ENCODE measurements at places on chromosomes 5 and 9.

DNA sequence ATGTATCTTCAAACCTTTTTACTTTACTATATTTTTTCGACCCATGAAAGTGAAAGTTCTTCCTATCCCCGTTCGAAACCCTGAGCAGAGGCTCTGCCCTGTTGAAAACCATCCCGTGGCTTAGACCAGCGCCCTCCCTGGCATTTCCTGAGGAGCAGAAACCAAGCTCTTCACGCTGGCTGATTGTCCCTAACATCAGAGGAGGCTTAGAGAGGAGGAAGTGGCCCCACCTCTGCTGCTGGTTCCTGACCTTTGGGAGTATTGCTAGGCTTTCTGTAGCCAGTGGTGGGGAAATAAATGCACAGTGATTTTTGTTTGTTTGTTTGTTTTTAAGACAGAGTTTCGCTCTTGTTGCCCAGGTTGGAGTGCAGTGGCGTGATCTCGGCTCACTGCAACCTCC lies 4.2 kb upstream of the PTGES start:
- no peak for DNase-seq

DNA sequence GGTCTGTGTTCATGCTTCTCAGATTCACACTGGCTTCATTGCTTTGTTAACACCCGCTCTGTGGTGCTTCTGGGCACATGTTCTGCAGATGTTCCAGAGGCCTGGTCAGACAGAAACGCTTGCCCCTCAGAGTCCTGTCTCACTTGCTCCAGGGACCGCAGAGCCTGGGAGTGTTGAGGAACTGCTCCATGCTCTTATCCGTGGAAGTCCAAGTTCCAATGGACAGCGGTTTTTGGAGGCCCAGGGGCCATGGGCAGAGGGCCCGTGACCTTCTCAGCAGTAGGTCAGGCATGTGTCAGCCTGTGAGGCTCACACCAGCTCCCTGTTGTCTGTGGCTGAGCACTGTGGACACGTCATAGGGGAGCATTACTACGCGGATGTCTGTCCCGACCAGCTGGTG lies 364.7 kb upstream of the IRX1 start:
- no peak for DNase-seq

GRCh38 chr9:38008168-38009034 lies 60.6 kb downstream of the SHB start:
- DNase-seq, result peak; percentile 56

DNA sequence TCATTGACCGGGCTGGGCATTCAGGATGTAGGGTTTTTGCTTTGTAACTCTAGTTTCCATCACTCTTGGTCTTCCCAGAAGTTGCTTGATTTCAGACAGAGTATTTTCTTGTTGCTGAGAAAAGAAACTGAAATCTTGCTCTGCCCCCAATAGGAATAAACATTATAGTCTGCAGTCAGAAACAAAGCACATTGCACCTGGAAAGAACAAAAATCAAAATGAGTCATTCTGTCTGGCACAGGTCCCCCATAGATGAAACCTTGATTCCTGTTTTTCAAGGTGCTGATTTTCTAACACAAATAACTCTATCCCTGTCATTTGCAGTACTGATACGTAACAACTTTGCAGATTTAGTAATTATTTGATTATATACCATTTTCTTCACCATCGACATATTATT lies 232.1 kb downstream of the FBXO4 start:
- no peak for DNase-seq

GRCh38 chr5:53337827-53338226 lies 142.6 kb upstream of the FST start:
- DNase-seq, result no peak

DNA sequence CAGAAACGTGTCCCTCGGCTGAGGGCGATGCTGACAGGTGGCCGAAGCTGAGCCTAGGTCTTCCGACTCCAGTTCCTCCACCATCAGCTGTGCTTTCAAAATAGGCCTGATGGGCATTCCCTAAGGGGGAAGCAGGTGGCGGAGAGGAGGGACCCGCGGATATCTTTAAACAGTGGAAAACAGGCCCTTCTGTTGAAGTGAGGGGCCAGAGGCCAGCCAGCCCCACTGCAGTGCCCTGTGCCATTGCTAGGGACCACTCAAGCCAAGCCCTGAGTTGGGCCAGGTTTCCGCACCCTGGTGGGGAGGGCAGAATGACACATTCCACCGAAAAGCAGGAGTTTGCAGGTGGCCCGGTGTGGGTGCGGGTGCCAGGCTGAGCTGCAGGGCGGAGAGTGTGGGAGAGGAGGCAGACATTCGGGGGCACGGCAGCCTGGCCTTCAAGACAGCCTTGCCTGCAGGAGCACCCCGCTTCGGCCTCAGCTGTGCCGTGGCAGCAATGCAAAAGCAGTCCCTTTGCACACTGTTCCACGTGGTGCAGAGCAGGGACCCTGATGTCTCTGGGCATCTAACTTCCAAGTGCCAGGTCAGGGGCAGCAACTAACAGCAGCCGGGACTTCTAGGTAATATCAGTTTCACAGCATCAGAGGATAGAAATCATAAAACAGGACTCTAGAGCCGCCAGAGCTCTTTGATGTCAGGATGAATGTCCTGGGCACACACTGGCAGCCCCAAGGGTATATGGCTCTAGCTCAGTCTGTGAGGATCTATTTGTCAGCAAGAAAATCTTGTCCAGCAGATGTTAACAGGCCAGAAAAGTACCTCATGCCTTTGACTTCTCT lies 17.2 kb downstream of the HNRNPH1 start:
- no peak for DNase-seq

GRCh38 chr9:90333226-90333625 lies 309.4 kb downstream of the DIRAS2 start:
- DNase-seq, result no peak

- DNase-seq, result no peak
These were observed 621.9 kb downstream of the DTWD2 start for GRCh38 chr5:118366429-118366828.

DNA sequence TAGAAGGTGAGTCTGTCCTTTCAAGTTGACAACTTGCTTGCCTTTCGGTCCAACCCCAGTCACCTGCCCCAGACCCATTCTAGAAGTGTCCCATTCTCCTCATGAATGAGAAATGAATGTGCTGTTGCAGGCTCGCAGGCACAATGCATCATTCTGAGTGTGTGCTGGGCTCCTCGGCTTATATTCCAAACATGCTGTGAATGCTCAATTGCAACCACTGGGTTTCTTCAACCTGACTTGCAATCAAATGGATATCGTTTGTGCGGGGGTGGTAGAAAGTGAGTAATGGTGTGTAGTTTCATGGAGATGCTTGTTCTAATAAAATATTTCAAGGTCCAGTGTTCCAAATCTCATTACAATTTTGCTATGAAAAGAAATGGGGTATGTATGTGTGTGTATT lies 256.6 kb upstream of the IL12B start:
- DNase-seq, result no peak

GRCh38 chr5:106205916-106206571 lies 1464.7 kb downstream of the EFNA5 start:
- DNase-seq, result no peak

DNA sequence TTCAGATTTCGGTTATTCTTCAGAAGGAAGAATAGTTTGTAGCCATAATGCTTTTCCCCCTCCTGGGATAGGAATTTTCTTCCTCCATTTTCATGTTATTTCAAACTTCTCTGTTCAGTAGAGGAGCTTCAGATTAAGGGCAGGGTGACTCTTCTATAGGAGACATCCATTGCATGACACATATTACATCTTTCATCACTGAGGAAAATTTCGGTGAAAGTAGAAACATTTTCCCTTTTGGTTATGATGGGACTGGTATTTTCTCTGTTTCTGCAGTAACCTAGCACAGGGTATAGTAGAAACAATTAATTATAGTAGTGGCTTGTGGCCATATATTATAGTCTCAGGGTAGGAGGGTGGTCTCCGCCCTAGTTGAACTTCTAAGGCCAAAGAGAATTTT lies 1.1 kb downstream of the IPO11 start:
- no peak for DNase-seq

DNA sequence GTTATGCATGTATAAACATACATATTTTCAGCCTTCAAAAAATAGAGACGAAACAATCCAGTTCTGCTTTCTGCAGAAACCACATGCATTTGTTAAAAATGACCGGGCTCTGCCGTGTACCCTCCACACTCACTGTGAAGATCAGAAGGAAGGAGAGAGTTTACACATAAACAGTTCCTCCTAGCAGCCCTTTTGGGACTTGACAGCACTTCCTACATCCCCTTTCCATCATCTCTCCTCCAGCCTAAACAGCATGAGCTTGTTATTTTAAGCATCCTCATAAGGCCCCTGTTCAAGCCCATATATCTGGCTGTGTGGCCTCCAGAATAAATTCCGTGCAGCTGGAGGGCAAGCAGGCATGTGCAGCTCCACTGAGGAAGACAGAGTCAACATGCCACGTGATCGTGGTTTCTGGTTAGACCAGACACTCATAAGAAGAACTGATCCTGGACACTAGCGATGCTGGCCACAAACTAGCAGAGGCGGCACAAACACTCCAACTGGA lies 42.2 kb downstream of the NIPAL4 start:
- no peak for DNase-seq

DNA sequence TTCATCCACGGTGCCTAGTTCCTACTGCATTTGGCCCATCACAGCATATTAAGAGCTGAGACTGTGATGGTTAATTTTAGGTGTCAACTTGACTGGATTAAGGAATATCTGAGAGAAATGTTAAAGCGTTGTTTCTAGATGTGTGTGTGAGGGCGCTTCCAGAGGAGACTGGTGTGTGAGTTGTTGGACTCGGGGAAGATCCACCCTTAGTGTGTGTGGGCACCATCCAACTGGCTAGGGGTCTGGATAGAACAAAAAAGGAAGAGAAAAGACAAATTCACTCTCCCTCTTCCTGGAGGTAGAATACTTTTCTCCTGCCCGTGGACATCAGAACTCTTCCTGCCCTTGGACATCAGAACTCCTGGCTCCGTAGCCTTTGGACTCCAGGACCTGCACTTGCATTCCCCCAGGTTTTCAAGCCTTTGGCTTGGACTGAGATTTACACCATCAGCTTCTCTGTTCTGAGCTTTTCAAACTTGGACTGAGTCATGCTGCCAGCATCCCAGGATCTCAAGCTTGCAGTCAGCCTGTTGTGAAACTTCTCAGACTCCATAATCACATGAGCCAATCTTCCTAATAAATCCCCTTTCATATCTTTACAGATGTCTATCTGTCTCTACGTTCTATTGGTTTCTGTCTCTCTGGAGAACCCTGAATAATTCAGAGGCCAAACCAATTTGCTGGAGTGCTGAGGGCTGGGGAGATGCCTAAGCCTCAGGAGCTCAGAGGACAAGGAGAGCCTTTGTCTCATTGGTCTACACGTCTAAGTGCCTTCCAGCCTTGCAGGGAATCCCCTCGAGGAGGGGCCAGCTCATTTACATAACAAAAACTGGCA lies 164.5 kb downstream of the DCP2 start:
- no peak for DNase-seq

DNA sequence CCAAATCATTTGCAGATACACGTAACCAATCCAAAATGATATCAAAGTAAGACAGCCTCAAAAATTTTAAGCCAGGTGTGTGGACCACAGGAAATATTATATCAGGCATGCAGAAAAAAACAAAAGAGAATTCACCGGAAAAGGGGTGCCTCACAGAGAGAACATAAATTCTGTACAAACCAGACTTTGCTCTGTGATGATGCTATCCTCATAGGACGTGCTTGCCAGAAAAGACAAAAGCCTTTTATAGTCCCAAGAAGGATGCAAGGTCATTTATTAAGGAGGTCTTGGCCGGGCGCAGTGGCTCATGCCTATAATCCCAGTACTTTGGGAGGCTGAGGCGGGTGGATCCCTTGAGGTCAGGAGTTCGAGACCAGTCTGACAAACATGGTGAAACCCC lies 16.8 kb upstream of the ATP6V1G1 start:
- DNase-seq, result no peak

DNA sequence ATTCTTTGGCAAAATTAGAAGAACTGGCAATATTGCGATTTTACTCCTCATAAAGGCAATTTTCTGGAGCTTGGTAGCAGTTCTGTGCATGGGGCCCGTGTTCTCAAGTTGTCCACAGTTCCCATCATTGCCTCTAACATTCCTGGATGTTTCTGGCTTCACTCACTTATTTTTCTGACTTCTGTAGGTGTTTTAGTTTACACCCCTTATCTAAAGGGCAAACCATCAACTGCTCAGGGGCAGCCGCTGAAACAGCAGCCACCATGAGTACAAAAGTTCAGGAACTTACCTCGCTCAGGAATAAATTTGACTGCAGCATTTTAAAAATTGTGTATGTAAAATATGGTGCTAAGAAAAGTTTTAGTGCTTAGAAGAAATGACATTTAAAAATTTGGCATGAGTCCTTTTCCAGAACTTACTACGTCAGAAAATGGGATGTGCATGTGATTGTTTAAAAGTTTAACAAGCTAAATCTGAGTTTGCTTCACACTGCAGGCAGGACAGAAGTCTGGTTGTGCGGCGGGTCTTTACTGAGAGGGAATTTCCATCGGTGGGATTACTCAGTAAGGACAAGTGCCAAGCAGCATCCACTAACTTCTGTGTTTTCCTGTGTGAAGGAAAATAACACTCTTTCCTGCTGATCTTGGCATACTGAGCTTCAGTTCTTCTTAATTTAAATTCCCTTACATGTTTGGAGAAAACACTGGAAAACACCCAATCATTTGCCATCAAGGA lies 261.7 kb downstream of the MAT2B start:
- no peak for DNase-seq

- DNase-seq, result no peak
These were observed 3.3 kb downstream of the LTC4S start for GRCh38 chr5:179796877-179797608.

- no peak for DNase-seq
These were observed 3.8 kb upstream of the DMRT3 start for GRCh38 chr9:972501-973294.

GRCh38 chr5:148855249-148856008 lies 29.0 kb downstream of the ADRB2 start:
- DNase-seq, result no peak

DNA sequence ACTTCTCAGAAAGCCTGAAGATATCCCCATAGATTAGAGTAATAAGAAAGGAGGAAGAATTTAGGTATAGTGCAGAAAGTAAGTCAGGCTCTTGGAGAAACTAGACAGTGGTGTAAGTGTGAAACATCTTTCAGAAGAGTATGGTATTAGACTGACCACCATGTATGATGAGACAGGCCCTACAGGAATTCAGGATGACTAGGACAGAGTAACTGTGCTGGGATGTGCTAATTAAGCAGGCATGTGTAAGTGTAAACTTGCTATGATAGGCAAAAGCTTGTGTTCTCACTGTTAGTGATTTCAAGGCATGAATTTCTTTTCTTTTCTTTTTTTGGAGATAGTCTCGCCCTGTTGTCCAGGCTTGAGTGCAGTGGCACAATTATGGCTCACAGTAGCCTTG lies 70.8 kb downstream of the RAB24 start:
- no peak for DNase-seq

- no peak for DNase-seq
These were observed 134.2 kb upstream of the C6 start for GRCh38 chr5:41347569-41347968.

DNA sequence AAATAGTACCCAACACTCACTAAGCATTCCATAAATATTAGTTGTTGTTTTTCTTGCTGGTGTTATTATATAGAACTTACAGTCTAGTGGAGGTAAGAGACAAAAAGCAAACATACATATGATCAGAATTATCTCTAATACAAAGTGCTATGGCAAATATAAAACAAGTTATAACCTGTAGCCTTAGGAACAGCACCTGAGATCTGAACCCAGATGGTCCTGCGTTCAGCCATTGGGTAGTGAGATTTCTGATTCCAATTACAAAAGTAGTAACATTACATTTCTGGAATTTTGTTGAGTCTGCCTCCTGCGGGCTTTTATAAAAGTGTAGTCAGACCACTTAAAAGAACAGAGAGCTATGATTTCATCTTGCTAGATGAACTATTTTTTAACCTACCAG lies 242.9 kb upstream of the ZNF462 start:
- no peak for DNase-seq

GRCh38 chr5:159678657-159679392 lies 237.5 kb upstream of the ADRA1B start:
- DNase-seq, result no peak

Measured in stimulated activated CD8-positive, alpha-beta memory T cell treated with anti-CD3 and anti-CD28 coated beads, Interleukin-4, amount 100 ng/mL, for 4 hours (primary cell).